Stimulated activated CD8-positive, alpha-beta memory T cell treated with anti-CD3 and anti-CD28 coated beads, Interleukin-4, amount 100 ng/mL, for 24 hours (primary cell): ENCODE measurements at places on chromosomes 4 and X.

DNA sequence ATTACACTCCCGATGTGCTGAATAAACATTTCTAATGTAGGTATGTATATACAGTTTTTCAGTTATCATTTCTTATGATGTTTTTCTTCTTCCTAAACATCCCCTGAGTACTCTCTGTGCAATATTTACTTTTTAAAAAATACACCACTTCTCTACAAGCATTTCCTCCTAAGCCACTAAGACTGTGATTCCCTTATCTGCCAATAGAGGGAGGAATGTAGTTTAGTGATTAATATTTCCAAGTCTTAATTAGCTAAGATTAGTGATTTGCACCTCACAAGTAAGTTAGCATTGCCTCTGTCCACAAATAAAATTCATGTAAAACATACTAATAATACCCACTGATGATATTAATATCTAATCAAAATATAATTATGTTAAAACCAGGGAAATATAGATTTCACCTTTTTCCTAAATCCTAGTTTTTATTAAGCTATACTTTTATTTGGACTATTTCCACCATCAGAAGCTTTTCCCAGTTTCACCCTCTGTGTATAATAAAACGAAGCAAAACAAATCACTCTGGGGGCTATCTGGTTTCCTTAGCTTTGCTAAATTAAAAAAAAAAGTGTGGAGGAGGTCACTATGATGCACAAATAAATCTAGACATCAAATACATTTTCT lies 909.1 kb downstream of the FAT4 start:
- DNase-seq: no peak

GRCh38 chrX:13087322-13088155 lies 43.1 kb upstream of the FAM9C start:
- DNase-seq: peak; percentile 41

DNA sequence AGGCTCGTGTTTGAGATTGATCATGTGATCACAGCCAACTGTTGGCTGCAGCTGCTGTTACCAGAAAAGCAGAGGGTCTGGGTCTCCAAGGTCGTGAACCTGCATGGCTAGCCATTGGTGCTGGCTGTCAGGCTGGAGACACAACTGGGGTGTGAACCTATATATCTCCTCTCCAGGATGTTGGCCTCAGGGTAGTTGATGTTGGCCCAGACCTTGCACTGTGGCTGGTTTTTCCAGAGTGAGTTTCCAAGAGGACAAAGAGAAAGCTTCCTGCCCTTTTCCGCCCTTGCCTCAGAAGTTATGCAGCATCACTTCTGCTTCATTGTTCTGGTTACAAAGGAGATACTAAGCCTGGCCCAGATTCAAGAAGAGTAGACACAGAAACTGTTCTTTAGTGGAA lies 607.8 kb upstream of the HS3ST1 start:
- no peak for DNase-seq

GRCh38 chr4:133152330-133152821 lies 3.3 kb downstream of the PCDH10 start:
- DNase-seq: no peak

GRCh38 chr4:151439320-151439719 lies 30.3 kb downstream of the FHIP1A start:
- no peak for DNase-seq

DNA sequence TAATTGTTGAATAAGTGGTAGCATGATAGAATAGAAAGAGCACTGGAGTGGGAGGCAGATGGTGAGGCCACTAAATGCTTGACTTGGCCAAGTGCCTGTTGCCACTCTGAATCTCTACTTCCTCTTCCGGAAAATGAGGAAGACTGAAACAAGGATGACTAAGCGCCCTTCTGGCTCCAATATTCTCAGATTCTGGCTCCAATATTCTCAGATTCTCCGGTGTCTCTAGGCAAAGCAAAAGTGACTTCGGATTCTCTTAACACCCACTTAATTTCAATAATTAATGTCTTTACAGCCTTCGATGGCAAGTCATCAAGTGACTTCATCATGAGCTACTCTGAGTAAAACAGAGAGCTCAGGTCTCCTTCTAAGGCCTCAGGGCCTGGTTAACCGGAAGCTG lies 402.2 kb upstream of the FGF13 start:
- no peak for DNase-seq

- no peak for DNase-seq
These were observed 21.9 kb upstream of the ADH4 start for GRCh38 chr4:99165978-99166377.

- DNase-seq: no peak
These were observed 34.3 kb downstream of the NLGN3 start for GRCh38 chrX:71178908-71179307.

DNA sequence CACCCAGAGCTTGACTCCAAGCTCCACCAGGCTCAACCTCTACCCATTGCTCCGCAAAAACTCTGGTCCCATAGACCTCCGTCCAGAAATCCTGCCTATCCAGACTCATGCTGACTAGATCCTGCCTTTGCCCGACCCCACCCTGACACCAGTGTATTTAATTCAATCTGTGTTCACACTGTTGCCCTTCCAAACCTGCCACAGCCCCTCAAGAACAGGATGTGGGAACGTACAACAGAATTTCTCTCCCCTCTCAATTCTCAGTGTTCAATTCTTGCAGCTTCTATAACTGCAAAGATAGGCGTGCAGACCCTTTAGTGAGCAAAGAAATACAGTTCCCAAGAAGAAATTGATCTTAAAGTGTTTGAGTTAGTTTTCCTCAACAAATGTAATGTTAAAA lies 154.2 kb upstream of the FRG1 start:
- no peak for DNase-seq

- no peak for DNase-seq
These were observed 292.6 kb downstream of the FBXO8 start for GRCh38 chr4:173990869-173991210.

DNA sequence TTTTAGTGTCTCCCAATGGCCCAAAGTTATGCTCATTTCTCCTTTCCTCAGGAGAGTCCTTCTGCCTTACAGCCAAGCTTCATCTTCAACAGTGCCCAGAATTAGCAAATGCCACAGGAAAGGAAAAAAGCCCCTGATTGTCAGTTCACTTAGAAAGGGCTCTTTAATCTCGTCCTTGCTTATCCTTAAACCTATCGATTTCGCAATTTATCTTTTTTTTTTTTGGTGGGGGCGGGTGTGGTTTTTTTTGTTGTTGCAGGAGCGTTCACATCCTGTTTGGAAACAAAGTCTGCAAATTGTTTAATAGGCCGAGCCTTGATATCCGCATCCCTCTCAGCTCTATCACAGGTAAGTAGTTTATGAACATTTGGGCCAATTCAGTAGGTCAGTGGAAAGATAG lies 20.2 kb downstream of the TRPC5OS start:
- no peak for DNase-seq

- DNase-seq: no peak
These were observed 14.6 kb upstream of the SLC25A4 start for GRCh38 chr4:185128272-185129119.

DNA sequence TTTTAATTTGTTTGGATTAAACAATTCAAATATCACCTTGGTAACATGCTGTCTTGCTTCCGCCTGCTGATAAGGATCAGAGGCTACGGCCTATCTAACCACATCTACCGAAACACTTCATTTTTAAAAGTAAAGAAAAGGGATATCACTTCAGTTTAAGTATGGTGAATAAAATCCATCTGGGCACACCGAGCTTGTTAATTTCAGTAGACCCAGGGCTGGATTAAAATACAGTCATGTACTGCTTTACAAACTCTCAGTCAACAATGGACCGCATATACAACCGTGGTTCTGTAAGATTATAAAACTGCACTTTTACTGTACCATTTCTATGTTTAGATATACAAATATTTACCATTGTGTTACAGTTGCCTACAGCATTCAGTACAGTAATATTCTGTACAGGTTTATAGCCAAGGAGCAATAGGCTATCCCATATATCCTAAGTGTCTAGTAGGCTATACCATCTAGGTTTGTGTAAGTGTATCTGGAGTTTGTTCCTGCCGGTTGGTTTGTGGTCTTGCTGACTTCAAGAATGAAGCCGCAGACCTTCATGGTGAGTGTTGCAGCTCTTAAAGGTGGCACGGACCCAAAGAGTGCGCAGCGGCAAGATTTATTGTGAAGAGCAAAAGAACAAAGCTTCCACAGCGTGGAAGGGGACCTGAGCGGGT lies 40.0 kb downstream of the SEPTIN11 start:
- no peak for DNase-seq

- no peak for DNase-seq
These were observed 770.1 kb upstream of the GALNTL6 start for GRCh38 chr4:171042989-171043524.

DNA sequence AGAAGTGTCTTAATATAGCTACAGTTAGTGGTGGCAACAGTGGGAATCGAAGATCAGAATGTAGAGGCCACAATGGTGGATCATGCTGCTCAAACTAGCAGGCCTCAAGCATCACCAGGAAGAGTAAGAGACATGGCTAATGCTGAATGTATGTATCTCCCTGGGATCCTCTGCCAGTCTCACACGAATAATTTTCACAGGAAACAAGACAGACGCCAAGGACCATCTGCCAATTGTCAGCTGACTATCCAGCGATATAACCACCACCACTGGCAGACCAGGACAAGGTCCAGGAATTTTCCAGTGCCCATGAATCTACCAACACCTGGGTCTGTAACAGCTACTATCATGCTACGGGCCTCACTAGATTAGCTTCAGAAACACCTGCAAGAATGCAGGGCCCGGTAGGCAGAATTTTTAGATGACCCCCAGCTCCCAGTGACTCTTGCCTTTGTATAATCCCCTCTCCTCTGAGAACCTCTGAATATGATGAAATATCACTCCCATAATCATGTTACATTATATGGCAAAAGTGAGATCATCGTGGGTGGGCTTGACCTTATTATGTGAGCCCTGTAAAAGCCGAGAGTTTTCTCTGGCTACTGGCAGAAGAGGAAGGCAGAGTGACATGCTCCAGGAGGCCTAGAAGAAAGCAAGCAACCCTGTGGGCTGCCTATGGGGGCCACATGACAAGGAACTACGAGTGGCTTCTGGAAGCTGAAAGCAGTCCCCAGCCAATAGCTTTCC lies 429.8 kb downstream of the BCOR start:
- DNase-seq: no peak

DNA sequence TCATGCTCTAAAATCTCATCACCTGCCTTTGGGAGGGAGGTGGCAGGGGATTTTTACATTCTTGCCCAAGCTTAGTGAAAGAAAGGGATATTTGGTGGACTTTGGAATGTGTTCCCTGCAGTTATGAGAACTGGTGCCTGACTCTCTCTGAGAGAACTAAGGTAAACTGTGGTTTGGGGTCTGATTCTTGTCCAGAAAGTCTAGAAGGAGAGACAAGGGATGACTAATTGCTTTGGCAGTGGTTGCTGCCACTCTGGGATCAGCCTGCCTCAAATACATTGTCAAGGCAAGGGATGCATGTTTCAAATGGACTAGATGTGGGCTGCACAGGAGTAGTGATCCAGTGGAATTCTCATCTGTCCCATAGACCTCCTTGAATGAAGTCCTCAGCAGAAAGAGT lies 115.2 kb downstream of the DDIT4L start:
- no peak for DNase-seq

DNA sequence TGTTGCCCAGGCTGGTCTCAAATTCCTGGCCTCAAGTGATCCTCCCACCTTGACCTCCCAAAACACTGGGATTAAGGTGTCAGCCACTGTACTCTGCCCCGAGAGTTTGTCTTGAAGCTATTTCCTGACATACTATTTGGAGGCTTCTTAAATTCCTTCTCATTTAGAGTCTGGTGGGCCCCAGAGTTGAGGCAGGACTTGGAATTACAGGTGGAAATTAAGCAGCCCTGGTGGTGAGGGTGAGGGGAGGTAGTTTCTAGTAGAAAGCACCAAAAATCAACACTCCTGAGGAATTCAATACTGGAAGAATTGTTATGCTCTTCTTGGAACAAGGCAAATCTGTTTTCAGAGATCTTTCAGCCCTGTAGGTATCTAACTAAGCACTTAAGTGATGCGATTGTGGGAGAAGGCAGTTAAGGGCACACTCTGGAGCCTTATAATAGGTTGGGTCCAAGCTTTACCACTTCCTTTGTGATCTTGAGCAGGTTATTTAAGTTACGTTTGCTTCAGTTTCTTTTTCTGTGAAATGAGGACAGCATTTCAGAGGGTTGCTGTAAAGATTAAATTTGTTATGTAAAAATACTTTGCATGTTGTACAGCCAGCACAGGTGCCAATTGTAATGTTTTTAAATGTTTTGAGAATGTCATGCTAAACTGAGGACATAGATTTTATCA lies 200.7 kb downstream of the SOWAHB start:
- DNase-seq: no peak

GRCh38 chrX:24306440-24306839 lies 7.4 kb downstream of the SUPT20HL2 start:
- DNase-seq: no peak

GRCh38 chrX:65035446-65035770 lies 59.2 kb upstream of the ZC4H2 start:
- DNase-seq: no peak

GRCh38 chrX:121782544-121782943 lies 735.1 kb downstream of the GLUD2 start:
- DNase-seq: no peak

DNA sequence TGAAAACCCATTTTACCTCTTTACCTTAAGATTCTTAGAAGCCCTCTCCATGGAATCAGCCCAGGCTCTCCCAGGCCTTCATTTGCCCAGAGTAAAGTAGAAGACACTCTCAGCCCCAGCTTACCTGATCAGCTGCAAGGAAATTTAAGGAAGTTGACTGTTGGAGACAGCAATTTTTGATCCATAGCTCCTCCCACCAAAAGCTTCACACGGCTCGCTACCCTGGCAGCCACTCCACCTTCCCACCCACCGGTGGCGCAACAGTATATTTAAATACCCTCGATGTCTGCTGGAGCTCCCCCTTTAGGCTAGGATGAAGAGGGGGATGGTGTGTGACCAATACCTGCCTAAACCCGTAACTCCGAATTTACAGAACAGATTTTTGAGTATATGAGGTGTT lies 75.4 kb downstream of the MBNL3 start:
- DNase-seq: no peak

DNA sequence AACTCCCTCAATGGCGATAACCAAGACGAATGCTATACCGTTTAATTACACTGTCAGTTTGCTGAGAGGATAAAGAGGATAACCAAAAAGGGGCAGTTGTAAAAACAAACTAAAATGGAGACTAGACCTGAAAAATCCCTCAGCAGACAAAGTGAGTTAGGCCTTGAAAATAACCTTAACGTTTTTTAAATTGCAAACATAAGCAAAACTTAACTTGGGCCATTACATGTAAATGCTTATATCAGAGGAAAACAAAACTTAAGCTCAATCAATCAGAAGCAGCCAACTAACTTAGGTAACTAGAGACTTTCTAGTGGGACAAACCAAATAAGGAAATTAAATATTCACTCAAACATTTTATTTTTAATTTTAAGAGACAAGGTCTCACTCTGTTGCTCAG lies 17.0 kb upstream of the TAPT1 start:
- no peak for DNase-seq

DNA sequence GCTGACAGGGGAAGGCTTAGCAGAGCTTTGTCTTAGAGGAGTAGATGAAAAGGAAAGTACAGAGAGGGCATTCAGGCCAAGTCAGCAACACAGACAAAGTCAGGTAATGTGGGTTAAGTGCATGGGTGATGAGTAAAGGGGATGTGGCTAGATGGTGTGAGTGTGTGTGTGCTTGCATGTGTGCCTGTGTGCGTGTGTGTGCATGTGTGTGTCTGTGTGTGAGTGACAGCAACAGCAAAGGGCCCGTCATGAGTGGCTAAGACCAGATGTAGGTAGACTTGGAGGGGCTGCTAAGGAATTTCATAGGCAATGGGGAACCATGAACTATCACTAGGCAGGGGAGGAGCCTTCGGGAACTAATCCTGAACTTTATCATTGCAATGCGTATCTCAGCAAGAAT lies 2.2 kb upstream of the GPR78 start:
- no peak for DNase-seq

- DNase-seq: no peak
These were observed 9.7 kb upstream of the CDKN2AIP start for GRCh38 chr4:183434666-183435190.
